Spinal cord (tissue), 10 donors: ENCODE measurements at places on chromosomes 6 and 20.
A peak's percentile ranks its signal among the peaks of the same experiment; 100 is the strongest.

GRCh38 chr6:154268486-154268885, 88.1 kb downstream of the IPCEF1 start:
- no peaks in the 10 kb centered on the region for H3K36me3 ChIP-seq
- DNase-seq, result no peak
- no peak overlapping the region for H3K4me3 ChIP-seq
- H3K27ac ChIP-seq, result no peak overlapping the region

- H3K27ac ChIP-seq, result no peak overlapping the region
- no peaks in the 10 kb centered on the region for H3K27me3 ChIP-seq
- H3K4me3 ChIP-seq, result no peak overlapping the region
- no peak for DNase-seq
- peaks cover 6% of the 10 kb centered on the region for H3K4me1 ChIP-seq
- no peaks in the 10 kb centered on the region for H3K36me3 ChIP-seq
These were observed 130.5 kb downstream of the ANKRD60 start for GRCh38 chr20:58097943-58098342.

DNA sequence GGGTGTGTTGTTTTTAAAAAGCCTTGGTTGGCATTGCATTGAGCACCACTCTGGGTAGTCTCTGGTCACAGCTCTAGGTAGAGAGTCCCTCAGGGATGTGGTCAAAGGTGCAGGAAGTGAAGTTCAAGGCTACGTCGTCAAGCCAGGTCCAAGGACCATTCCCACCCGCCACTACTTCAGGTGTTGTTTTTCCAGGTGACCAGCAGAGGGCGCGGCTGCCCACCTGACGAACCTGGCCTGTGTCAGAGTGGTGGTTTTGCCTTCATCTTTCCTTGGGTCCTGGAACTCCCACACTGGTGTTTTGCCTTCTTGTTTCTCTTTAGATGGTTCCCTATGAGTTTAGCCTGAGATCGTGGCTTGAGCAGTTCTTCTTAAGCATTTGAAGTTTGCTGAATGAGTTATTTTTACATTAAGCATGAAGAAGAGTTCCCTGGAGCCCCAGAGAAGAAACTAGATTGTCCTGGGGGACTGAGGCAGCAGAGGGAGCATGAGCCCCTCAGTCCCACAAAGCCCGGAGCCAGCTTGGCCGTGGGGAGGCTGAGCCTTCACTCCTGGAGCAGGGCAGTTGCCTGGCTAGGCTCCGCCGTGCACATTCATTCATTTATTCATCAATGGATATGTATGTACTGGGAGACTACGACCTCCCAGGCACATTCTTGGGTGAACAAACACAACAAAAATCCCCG, 5.6 kb upstream of the PHACTR3 start:
- no peak overlapping the region for H3K27ac ChIP-seq
- H3K4me3 ChIP-seq, result no peak overlapping the region
- DNase-seq, result peak; percentile 63
- peaks cover 25% of the 10 kb centered on the region for H3K4me1 ChIP-seq

DNA sequence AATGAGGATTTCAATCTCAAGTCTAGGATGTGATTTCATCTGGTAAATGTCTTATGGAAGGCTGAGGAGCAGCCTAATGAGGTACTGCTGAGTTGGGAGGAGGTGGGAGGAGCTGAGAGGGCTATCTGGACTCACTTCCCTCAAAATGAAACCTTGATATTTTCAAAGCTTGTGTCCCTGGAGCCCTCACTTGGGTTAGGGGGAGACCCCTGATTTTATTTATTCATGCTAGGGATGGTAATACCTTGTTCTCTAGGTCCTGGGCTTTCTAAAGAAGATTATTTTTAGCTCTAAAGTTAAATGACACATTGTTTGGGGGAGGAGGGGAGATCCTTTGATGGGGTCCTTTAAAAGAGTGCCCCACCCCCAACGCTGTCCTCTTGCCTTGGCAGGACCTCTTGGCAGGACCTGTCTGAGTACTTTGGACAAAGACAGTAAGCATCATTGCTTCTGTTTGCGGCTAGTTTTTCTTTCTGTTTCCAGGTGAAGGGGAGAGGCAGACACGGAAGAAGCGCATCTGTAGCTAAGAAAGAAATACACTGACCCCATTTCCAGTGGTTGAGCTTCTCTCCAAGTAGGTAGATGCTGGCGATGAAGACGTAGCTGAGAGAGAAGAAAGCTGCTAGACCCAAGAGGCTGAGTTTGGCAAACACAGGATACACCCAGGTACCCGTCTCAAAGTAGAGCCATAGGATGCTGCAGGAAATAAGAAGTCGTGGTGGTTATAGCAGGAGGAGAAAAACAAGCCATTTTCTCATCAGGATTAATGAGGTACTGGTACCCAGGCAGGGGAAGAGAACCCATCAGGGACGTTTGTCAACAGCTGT, 55.6 kb downstream of the ADTRP start:
- no peak for DNase-seq
- no peaks in the 10 kb centered on the region for H3K4me1 ChIP-seq
- H3K27ac ChIP-seq, result no peak overlapping the region
- no peaks in the 10 kb centered on the region for H3K36me3 ChIP-seq
- H3K4me3 ChIP-seq, result no peak overlapping the region

DNA sequence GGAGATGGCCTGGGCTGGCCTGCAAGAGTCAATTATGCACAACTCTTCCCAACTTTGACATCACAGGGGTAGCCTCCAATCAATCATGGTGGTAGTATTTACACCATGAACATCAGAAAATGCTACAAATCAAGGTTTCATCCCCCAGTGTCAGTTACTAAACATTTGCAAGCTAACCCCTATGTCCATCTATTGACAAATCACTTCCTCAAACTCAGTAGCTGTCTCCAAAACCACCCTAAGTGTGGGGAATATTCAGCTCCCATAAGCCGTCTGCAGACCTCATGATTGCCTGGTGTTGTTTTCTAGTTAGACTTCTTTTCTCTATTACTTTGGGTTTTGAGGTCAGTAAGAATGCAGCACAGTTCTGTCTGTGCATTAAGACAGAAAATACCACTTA, 200.8 kb upstream of the RIN2 start:
- H3K27me3 ChIP-seq, result no peaks in the 10 kb centered on the region
- peaks cover under 1% of the 10 kb centered on the region for H3K4me1 ChIP-seq
- no peak overlapping the region for H3K27ac ChIP-seq

DNA sequence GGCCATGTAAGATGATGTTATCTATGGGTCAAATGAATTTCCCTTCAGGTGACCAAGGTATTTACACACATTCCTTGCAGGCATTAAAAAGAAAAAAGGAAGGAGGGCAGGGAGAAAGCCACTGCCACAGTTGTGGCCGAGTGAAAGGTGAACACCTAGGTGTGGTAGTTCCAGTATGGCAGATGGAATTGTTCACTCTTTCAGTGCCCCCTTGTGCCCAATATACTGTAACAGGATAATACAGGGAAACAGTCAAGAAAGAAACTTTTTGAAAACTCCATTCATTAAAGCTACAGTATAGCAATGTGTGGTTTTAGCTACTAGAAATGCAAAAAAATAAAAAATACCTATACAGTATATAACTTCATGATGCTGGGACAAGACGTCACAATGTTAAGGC, 52.1 kb downstream of the BMP2 start:
- no peak overlapping the region for H3K4me3 ChIP-seq
- H3K4me1 ChIP-seq, result no peaks in the 10 kb centered on the region
- H3K36me3 ChIP-seq, result no peaks in the 10 kb centered on the region
- DNase-seq, result no peak
- no peaks in the 10 kb centered on the region for H3K27me3 ChIP-seq
- no peak overlapping the region for H3K27ac ChIP-seq

- H3K4me1 ChIP-seq, result no peaks in the 10 kb centered on the region
- no peaks in the 10 kb centered on the region for H3K36me3 ChIP-seq
- H3K27me3 ChIP-seq, result no peaks in the 10 kb centered on the region
- no peak for DNase-seq
- H3K27ac ChIP-seq, result no peak overlapping the region
These were observed 46.5 kb downstream of the SESN1 start for GRCh38 chr6:109048176-109048575.

DNA sequence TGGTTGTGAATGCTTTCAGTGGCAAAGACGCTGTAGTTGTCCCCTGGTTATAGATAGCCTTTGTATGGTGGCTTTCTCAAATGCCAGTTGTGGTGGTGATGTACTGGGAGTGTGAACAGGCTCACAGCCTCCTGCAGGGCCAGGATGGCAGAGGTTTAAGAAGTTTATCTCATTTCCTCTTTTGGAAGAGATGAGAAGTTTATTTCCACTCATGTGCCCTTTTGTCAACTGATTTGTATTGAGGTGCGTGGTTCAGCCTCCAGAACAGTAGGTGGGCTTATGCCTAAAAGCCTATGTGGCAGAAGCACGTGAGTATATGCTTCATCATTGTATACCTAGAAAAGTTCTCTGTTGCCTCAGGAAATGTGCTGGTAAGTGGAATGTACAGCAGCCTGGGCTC, 13.7 kb upstream of the ZFP57 start:
- no peak for DNase-seq
- no peak overlapping the region for H3K4me3 ChIP-seq
- no peak overlapping the region for H3K27ac ChIP-seq
- no peaks in the 10 kb centered on the region for H3K36me3 ChIP-seq

DNA sequence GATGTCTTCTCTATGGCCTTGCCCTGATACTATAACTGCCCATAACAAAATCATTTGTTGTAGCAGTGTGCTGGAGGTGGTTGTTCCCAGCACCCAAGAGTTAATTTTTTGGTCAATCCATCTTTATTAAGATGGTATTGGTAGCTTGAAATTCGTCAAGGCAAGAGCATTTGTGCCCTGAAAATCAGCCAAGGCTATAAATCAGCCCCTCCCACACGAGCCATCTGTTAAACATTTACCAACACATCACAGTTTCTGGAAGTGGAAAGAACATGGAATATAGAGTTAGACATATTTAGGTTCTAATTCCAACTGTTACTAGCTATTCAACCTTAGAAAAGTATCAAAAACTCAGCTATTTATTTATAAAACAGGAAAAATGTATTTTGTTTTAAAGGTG, 888.4 kb upstream of the GJE1 start:
- no peaks in the 10 kb centered on the region for H3K27me3 ChIP-seq
- H3K36me3 ChIP-seq, result no peaks in the 10 kb centered on the region
- H3K4me1 ChIP-seq, result no peaks in the 10 kb centered on the region
- DNase-seq, result no peak
- no peak overlapping the region for H3K27ac ChIP-seq

DNA sequence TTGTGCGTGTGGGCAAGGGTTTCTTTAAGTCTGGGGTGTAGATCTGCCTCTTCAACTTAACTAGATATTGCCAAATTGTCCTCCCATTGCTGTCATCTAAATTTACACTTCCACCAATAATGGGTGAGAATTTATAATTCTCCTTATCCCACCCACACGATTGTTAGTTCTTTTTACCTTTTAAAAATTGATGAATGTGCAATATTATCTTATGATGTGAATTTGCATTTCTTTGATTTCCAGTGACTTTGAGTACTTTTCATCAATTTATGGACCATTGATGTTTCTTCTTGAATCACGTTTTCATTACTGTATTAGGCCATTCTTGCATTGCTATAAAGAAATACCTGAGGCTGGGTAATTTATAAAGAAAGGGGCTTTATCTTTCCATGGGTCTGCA, 17.2 kb upstream of the TPD52L1 start:
- no peak overlapping the region for H3K27ac ChIP-seq
- H3K27me3 ChIP-seq, result no peaks in the 10 kb centered on the region
- no peak for DNase-seq

GRCh38 chr20:9093218-9093957, 24.5 kb downstream of the PLCB4 start:
- no peak for DNase-seq
- H3K27ac ChIP-seq, result no peak overlapping the region

GRCh38 chr6:52390361-52390727, 28.4 kb downstream of the PAQR8 start:
- no peaks in the 10 kb centered on the region for H3K27me3 ChIP-seq
- no peaks in the 10 kb centered on the region for H3K36me3 ChIP-seq
- DNase-seq, result no peak
- peaks cover 11% of the 10 kb centered on the region for H3K4me1 ChIP-seq
- H3K27ac ChIP-seq, result no peak overlapping the region

DNA sequence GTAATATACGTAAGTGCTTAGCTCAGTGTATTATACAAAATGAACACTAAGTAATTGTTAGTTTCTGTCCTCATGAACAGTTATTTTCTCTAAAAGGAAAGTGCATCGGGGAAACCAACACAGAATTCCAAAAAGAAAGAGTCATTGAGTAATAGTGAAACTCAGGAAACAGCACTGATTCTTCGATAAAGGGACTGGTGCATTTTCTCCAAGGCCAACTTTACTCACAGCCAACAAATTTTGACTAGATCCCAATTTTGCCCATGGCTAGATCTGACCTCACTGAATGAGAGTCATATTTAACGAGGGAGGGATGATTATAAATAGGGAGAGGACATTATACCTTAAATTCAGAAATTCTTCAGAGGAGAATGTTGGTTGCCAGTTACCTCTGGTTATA, 390.9 kb upstream of the NRSN1 start:
- H3K27me3 ChIP-seq, result no peaks in the 10 kb centered on the region
- H3K27ac ChIP-seq, result no peak overlapping the region
- H3K4me1 ChIP-seq, result no peaks in the 10 kb centered on the region

- H3K27me3 ChIP-seq, result no peaks in the 10 kb centered on the region
- H3K27ac ChIP-seq, result no peak overlapping the region
- DNase-seq, result no peak
- H3K36me3 ChIP-seq, result peaks cover 23% of the 10 kb centered on the region
- no peaks in the 10 kb centered on the region for H3K4me1 ChIP-seq
These were observed 10.5 kb downstream of the RAE1 start for GRCh38 chr20:57361517-57361916.

DNA sequence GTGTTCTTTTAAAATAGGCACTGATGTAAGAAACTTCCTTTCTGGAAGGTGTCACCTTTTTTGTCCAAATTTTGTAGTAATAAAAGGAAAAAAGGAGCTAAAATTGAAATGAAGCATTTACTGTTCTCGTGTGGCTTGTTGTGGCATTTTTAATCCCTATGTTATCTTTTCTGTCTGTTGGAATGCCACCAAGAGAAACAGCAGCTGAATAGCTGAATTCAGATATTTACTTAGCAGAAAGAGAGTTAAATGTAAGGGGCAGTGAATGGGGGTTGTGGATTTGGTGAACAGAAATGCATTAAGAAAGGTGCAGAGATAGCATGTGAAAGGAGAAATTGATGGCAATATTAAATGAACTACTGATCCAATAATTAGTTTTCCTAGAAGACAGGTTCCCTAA, 573.6 kb upstream of the EPHA7 start:
- H3K27me3 ChIP-seq, result no peaks in the 10 kb centered on the region
- no peak overlapping the region for H3K4me3 ChIP-seq
- no peak overlapping the region for H3K27ac ChIP-seq
- peak; percentile 46 for DNase-seq
- no peaks in the 10 kb centered on the region for H3K36me3 ChIP-seq
- no peaks in the 10 kb centered on the region for H3K4me1 ChIP-seq

DNA sequence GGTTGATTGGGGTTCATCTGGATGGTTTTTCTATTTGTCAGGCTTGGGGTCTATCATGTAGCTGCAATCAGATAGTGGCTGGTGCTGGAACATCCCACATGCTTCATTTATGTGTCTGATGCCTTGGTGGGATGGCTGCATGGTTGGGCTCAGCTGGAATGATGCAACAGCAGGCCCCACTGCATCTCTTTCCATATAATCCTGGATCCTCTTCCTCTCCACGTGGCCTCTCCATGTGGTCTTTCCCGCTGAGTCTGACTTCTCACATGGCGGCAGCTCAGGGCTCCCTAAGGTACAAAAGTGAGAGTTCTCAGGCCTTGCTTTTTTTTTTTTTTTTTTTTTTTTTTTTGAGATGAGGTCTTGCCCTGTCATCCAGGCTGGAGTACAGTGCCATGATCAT, 65.0 kb upstream of the SUPT3H start:
- H3K4me3 ChIP-seq, result no peak overlapping the region
- no peak for DNase-seq
- H3K36me3 ChIP-seq, result no peaks in the 10 kb centered on the region
- no peak overlapping the region for H3K27ac ChIP-seq
- no peaks in the 10 kb centered on the region for H3K27me3 ChIP-seq
- no peaks in the 10 kb centered on the region for H3K4me1 ChIP-seq
